Dermis lymphatic vessel endothelial cell (primary cell): ENCODE measurements at places on chromosomes 11 and 22. TPM values are rescaled to one million over a fixed set of nuclear protein-coding genes. Genes with fewer than 3 reads are reported as not detected.

USP2 gene
- total RNA-seq: under 0.01 and 0.26 TPM in 2 replicates

SMTNL1 gene
- not detected in 2 replicates for total RNA-seq

HTR3B gene
- total RNA-seq: not detected in 2 replicates

GAL gene
- total RNA-seq: 0.17 TPM in 1 of 2 replicates, not detected in the other

ZNF280B gene
- 0.43 and 0.54 TPM in 2 replicates for total RNA-seq

TMEM191B gene
- total RNA-seq: 0.26 and 0.43 TPM in 2 replicates

H19 gene
- total RNA-seq: 11.3 and 128 TPM in 2 replicates

KRTAP5-9 gene
- total RNA-seq: not detected in 2 replicates

ISX gene
- not detected in 2 replicates for total RNA-seq
